OCI-M1 (cell line): ENCODE measurements at places on chromosomes 7 and 10.

DNA sequence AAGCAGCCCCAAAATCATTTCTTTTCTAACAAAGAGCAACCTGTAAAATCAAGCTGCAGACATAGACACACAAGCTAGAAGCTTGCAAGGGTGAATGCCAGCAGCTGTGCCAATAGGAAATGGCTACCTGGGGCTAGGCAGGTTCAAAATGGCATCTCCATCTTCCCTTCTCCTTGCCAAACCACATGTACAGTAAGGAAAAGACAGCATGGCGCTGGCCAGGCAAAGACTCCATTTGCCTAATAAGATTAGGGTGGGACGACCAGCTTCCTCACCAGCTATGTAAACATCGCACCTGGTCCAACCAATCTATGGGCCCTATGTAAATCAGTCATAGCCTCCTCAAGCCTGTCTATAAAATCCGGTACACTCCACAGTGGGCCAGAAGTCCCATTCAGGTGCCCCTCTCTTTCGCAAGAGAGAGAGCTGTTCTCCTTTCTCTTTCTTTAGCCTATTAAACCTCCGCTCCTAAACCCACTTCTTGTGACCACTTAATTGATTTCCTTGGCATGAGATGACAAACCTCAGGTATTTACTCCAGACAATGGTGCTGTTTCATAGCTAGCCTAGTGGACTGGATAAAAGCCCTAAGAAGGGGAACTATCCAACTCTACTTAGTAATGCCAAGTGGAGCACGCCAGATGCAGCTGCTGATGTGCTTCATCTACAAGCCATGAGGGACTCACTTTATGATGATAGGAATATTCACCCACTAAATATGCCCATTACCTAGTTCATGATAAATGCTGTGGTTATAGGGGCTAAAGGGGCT is 44.1 kb downstream of the HTR7 start:
- no peak for DNase-seq

DNA sequence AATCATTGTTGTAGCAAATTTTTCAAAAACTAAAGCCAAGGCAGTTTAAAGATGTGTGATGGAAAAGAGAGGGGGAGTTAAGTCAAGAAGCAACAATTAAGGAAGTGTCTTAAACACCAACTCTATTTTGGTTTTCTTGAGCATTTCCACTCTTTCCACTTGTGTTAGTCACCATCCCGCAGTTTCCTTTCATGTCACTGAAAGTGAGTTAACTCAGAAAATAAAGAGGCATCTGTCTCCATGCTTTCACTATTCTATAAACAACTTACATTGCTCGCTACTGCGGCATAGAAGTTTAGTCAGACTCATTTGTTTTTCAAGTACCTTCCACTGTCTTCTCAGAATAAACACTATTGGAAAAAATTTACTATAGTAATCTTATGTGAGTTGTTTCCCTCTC is 284.9 kb upstream of the SEMA3D start:
- DNase-seq = peak; percentile 80

DNA sequence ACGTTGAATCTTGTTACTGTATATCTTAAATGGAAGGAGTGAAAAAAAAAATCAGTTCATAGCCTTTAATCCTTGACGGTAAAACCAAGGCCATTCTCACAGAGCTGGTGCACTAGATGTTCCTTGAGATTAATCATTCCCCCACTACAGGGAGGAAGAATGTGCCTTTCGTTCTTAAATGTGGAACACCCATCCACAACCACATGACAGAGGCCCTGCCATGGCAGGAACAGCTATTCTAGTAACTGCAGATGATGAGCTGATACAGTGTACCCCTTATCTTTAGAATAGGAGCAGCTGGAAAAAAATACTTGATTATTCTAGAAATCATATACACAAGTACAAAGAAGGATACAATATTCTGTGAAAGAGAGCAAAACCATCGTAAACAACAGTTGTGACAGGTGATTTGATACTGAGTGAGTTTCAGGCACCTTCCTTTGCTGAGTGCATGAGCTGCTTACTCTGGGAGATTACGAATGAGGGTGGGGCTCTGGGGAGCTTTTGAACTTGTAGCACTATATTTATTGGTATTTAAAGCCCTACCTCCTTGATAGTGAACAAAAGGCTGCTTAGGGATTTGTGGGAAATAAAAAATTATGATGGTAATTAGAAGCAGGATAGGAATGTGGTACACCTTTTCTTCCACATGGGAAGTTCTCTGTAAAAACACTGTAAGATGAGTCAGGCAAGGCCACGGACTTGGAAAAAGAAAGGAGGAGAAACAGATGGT is 244.4 kb upstream of the SLC26A5 start:
- no peak for DNase-seq

- no peak for DNase-seq
Measured at GRCh38 chr7:39392151-39392550, 174.1 kb upstream of the YAE1 start.

- DNase-seq = no peak
Measured at GRCh38 chr10:34581801-34582532, 233.1 kb downstream of the PARD3 start.

GRCh38 chr7:141014125-141014523 is 628 bp downstream of the MRPS33 start:
- DNase-seq = no peak

- no peak for DNase-seq
Measured at GRCh38 chr7:1210979-1211608, 21.6 kb upstream of the UNCX start.
